Activated CD4-positive, alpha-beta T cell treated with anti-CD3 and anti-CD28 coated beads, Interleukin-2, amount 50 U/mL, for 48 hours (primary cell): ENCODE measurements at places on chromosomes 5 and 9.

DNA sequence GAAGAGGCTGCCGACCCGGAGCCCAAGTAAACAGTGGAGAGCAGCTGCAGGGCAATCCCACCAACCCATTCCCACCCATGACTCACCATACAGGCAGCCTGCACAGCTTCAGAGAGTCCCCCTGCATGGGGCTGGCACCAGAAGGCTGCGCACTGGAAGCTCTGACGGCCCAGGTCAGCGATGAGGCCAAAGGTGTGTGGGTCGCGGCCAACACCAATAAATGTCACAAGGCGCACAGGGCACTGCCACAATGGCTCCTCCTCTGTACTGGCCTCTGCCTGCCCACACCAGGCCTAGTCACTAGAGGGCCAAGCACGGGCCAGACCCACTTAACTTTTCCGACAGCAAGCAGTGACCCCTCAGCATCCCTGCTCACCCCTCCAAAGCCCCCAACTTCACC, 3.0 kb upstream of the SRA1 start:
- DNase-seq = no peak

DNA sequence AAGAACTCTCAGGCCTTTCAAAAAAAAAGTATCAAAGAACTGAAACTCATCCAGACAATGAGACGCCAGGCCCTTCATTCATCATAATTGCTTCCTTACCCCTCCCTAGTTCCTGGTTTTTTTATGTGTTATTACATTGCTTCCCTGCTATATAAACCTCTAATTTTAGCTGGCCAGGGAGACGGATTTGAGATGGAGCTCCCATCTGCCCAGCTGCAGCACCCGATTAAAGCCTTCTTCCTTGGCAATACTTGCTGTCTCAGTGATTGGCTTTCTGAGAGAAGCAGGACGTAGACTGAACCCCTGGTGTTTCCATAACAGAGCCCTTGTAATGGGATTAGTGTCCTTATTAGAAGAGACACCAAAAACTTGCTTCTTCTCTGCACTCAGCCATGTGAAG, 62.4 kb downstream of the BARX1 start:
- DNase-seq = no peak

- DNase-seq = no peak
Measured at GRCh38 chr9:121778252-121779225, 127.1 kb downstream of the DAB2IP start.

- DNase-seq = no peak
Measured at GRCh38 chr9:126587187-126588185, 26.2 kb upstream of the LMX1B start.

GRCh38 chr5:89265511-89266179, 382.7 kb upstream of the MEF2C start:
- DNase-seq = no peak

GRCh38 chr9:14441976-14442651, 128.2 kb upstream of the NFIB start:
- no peak for DNase-seq

DNA sequence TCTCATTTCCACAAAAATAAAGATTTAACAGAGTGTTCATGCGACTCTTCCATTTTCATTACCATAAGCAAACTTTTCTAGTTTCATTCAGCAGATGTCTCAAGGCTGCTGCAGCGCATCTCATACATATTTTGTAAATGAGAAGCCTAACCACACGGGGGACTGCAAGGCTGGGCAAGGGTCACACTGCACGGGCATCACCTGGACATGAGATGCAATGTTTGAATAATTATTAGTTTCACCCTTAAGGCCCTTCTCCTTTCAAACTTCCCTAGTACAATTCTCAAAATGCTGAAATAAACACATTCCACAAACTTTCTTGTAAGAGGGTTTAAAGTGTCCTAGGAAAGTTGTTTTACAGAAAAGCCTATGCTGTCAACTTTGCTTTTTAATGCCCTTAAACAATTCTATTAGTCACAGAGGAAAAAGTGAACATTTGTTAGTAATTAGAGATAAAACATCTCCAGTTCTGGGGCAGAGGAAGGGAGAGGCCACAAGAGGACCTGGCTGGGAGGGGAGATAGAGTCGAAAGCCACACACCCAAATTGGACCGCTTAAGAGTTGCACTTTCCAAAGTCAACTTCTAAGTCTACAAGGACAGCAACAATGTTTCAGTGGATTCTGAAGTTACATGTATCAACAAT, 1.3 kb downstream of the DENND1A start:
- peak; percentile 24 for DNase-seq

- DNase-seq = no peak
Measured at GRCh38 chr9:129430940-129431643, 189.8 kb downstream of the C9orf50 start.

GRCh38 chr9:93575796-93576257, 557 bp upstream of the PHF2 start:
- peak; percentile 61 for DNase-seq

- DNase-seq = no peak
Measured at GRCh38 chr9:116377179-116377798, 223.7 kb downstream of the PAPPA start.

GRCh38 chr9:125436613-125437443, 175.2 kb downstream of the GAPVD1 start:
- no peak for DNase-seq
